ENCODE measurements at places on chromosomes 2 and 18.

GRCh38 chr2:63764630-63765029 is 77.1 kb upstream of the UGP2 start:
- DNase-seq: no peak

DNA sequence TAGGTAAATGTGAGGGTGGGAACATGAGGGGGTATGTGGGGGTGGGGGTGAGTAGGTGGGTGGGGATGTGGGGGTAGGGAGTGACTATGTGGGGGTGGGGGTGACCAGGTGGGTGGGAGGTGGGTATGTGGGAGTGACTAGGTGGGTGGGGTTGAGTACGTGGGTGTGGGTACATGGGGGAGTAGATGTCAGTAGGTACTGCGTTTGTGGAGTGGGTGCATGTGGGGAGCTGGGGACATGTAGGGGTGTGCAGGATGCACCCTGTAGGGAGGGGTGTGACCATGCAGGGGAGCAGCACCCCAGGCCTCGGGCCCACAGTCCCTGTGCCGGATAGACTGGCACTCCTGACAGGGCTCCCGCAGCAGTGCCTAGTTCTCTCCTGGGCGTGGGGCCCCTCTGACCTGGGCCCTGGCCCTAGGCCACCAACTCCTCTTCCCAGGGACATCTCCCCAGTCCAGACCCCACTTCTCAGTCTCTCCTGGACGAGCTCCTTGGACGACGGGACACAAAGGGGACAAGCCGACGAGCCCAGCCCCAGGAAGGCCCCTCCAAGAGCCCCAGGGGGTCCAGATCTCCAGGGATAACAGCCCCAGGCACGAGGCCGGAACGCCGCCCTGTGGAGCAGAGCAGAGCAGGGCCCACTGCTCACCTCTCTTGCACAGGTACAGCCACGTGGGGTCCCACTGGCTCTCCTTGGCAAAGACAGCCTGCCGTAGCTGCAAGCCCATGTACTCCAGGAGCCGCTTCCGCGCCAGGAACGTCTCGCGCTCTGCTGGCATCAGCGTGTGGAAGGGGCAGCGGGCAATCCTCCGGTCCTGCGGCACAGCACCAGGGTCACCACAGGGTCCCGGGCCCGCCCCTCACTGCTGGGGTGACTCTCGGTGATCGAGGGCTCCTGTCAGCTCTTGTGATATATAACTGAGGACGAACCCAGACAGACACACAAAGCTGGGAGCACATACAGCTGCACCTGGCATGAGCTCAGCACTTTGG is 58.2 kb downstream of the ANKMY1 start:
- no peak for DNase-seq

DNA sequence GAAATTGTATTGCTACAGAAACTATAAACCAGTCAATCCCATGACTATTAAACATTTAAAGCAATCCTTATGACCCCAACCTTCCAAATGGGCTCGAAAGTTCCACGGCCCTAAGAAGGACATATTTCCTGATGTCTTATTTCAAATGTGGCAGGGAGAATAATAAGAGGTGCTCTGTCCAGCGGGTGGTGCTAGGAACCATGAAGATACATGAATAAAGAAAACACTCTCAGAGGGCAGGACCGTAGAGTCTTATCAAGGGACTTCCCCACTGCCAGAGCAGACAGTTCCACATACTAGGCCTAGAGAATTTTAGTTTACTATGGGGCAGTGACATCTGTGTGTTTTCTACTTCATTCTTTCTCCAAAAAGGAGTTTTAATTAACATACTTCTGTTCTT is 187.1 kb upstream of the PIK3C3 start:
- DNase-seq: no peak

DNA sequence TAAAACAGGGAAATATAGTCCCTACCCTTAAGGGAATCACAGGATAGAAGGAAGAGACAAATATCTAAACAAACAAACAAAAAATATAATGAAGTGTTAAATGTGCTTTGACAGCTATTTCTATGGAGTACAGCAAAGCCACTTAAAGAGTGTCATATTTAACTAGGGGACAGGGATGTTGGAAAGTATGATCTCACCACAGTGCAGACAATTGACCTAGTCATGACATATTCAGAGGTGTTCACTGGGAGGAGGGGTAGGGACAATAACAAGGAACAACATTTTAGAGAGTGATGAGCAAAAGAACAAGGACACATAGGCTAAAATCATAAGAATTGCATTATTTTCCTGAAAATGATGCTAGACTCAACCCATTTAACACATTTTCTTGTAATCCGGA is 107.5 kb downstream of the TMEM163 start:
- DNase-seq: no peak

GRCh38 chr2:84449711-84450110 is 9.4 kb downstream of the SUCLG1 start:
- no peak for DNase-seq

- no peak for DNase-seq
These were observed 35.1 kb downstream of the MRPL30 start for GRCh38 chr2:99216096-99216495.

DNA sequence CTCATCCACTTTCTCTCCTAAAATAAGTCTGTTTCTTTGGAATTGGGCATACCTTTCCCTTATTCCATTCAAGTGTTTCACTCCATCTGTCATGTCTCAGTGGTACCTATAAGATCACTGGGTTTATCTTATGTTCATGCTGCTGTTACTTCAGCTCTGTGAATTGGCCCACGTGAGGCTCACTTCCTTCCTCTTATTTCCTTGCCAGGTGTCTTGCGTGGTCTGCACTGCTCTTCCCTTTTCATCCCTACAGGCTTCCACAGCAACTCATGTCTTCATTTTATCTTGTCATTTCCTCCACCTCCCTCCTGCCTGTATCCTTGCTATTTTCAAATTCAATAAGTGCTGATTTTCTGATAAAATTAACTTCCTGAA is 159.1 kb upstream of the ALPP start:
- no peak for DNase-seq

GRCh38 chr2:204842661-204843485 is 297.6 kb downstream of the PARD3B start:
- no peak for DNase-seq

DNA sequence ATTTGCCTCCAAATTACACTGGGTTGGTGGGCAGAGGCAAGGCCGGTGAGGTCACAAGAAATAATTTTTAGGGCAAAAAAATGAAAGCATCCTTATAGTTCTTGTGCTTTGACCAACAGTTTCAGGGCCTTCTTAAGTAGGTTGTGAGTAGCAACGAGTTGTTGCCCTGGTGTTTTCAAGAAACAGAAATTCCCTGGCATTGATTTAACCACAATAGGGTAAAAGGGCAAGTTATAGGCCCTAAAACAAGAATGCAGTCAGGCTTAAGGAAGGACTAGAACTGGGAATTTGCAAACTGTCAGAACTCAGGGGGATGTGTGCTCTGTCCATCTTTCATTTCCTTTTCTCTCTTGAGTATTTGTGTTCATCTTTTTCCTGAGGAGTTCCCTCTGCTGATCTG is 46.1 kb upstream of the STPG4 start:
- no peak for DNase-seq

GRCh38 chr2:149990965-149991364 is 403.4 kb upstream of the MMADHC start:
- no peak for DNase-seq

DNA sequence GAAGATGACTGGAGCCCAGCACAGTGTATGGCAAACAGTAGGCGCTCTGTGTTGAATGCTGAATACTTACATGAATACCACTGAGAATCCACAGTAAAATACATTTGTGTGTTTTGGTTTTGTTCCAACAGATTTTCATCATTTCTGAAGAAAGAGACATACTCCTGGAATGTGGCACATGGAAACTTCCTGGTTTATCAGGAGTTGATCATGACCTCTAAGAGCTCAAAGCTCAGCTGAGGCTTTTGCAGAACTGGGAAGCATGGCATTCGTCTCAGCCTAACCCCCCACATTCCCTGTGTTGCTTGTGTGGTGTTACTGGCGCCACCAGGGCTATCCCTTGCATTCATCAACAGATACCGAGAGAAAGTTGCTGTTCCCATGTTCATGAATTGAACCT is 316.9 kb upstream of the REV1 start:
- DNase-seq: no peak

DNA sequence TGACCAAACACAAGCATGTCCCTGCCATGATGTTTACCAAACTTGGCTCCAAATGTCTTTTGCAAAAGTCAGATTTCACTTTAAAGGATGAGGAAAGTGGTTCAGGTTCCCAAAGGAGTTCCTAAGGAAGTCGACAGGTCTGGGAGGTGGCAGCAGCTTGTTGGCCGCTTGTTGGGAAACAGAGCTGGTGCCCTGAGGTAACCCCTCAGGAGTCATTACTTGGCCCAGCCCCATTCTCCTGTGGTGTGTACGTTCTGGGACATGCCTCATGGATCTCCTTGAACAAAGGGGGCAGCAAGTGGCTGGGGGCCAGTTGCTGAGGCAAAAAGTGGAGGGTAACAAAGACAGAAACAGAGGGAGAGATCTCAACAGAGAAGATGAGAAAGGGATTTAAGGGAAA is 10.9 kb downstream of the TMBIM1 start:
- no peak for DNase-seq

DNA sequence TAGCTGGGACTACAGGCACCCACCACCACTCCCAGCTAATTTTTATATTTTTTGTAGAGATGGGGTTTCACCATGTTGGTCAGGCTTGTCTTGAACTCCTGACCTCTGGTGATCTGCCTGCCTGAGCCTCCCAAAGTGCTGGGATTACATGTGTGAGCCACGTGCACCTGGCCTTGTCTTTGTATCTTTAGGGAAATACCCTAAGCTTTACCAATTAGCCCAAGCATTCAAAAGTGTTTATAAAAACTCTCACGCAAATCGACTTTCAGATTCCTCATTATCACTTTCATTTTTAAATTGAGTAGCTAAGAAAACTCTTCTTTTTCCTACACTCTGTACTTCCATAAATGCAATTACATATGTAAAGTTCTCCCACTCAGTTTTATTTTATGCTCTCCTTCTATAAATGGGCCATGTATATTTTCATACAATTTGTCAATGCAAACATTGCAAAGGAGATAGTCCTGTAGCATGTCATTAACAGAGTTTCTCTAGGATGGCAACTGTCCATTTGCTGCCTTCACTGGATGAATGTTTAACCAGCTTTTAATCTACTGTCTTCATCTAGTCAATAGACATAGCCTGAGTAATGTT is 326.2 kb upstream of the LRATD1 start:
- no peak for DNase-seq

DNA sequence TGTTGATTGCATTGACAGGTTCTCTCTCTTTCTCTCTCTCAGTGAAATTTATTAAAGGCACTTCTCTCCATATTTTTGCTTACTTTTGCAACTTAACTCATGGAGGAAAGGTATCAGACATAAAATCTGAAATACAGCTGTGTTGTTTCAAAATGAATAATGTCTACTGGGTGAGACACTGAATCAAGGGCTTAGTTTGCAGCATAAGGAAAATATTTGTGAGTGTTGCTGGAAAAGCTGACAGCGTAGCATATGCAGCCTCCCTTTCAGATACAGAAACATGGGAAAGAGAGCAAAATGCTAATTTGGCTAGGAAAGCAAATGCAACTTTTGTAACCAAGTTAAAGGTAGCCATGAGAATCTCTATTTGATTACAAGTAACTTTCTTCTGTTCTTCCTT is 81.5 kb upstream of the COL3A1 start:
- no peak for DNase-seq

- peak; percentile 62 for DNase-seq
These were observed 448.6 kb downstream of the BCL11A start for GRCh38 chr2:60104514-60105505.

DNA sequence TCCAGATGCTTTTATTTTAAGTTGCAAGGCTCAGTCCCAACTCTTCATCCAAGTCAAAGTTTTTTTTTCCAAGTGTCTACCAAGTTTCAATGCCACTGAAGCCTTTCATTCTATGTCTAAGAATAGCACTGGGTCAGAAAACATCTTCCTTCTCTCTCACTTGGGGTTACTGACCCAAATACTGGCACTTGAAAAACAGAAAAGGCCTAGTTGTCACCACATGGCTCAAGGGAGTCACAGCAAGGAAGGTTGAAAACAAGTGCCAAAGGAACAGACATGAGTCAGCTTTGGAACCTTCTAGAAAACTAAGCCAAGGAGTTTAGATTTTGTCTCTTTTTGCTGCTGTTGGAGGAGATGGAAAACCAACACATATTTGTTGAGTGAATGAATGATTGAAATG is 146.5 kb downstream of the COPS8 start:
- no peak for DNase-seq

GRCh38 chr18:45993438-45993837 is 26.3 kb upstream of the EPG5 start:
- no peak for DNase-seq

DNA sequence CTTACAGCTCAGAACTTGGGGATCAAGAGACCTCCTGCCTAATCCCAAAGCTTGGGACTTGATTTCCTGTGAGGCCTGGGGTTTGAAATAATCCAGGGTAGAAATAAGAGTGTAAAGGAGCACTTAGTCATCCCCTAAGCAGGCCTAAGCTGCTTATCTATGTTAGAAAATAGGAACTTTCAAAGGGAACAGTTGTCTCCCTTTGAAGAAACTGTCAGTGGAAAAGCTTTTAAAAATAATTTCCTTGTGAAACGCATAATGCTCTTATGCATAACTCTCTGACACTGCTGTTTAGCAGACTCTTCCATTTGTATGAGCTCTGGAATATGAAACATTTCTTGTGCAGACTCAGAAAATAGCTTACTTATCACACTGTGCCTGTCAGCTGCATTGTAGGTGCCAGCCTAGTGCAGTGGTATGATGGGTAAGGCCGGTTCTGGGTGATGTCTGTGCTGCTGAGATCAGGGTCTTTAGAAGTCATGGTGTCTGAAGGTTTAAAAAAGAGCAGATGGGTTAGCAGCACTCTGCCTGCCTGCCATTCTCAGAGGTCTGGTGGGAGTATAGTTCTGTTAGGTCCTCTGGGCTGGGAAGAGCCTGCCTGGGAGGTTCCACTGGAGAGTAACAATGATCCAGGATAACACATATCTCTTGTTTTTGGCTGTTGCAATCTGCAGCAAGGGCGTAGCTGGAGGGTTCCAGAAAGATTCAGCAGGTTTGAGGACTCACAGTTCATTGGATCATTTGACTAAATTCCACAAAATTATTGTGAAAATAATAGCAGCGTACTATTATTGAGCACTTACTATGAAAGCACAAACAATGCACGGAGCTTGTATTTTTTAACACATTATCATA is 283.2 kb upstream of the MEX3C start:
- no peak for DNase-seq

GRCh38 chr18:58091099-58091611 is 47.1 kb downstream of the NEDD4L start:
- DNase-seq: no peak

DNA sequence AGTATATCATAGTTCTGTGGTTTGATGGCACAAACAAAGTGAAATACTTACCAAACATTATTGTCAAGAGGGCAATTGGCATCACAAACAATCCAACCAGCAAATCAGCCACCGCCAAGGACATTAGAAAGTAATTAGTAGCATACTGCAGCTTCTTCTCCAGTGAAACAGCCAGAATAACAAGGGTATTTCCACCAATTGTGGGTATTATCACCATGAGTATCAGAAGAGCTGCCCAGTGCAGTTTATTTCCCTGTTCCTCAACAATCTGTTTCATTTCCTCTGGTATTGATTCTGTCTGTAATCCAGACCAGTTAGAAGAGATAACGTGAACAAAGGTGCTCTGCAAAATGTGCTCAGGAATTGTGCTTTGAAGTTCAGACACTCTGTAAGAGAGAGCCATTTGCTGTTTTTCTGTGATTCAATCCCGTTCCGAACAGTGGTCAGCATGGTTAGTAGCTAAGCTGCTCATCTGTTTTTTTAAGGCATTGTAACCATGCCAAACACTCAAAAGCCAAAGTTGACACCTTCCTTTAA is 1.4 kb downstream of the HTR2B start:
- no peak for DNase-seq

Measured in inflammatory macrophage treated with lipopolysaccharide for 1 hour (primary cell).